ENCODE measurements at places on chromosomes 2 and 18.

- no peak for DNase-seq
These were observed 48.5 kb downstream of the KCNIP3 start for GRCh38 chr2:95345563-95346230.

DNA sequence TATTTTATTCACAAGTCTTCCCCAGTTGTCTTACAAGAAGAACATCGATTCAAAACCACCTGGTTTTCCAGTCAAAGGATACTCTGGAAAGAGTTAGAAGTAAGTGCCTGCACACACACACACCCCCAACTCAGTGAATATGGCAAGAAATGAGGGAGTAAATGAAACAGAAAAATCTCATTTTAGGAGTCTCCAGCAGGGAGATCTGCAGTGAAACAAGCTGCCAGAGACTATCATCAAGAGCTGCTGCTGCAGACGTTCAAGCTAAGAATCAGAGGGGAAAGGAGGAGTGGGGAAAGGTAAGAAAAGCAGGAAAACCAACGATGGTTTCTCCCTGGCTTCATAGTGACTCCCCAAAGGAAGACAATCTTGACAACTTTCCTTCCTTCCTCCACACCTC, 2.4 kb downstream of the ALK start:
- DNase-seq = no peak

DNA sequence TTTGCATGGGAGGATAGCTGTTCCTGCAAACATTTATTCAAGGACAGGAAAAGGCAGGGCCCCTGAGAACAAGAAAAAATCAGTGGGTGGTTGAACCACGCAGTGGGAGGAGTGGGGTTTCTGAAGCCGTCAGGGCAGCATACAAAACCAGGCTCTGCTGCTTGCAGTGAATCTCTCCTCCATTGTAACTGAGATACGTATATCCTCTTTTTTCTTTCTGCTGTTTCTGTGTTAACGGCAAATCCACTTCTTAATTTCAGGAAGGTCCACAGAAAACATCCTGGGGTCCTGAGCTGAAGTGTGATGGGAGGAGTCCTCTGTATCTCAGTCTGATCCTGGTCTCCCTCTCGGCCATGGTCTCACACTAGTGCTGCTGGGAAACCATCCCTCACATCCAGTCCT, 27.2 kb upstream of the KCNF1 start:
- no peak for DNase-seq

DNA sequence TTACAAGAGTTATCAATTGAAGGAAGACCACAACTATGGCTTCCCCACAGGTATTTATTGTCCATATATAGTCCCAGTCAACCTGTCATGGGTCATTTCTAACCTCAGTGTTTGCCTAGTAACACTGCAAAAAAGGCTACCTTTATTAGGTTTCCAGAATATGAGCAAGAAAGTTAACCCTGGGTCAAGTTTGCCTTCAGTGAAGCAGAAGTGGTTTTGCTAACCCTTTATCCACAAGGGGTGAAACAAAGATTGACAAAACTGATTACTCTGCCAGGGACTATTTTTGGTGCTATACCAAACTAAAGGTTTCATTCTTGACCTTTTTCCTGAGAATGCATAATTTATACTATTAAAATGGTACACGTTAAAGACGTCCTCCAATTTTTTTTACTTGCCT, 28.8 kb downstream of the SP100 start:
- DNase-seq = no peak

- no peak for DNase-seq
These were observed 67.1 kb downstream of the PXDN start for GRCh38 chr2:1676913-1677820.

GRCh38 chr2:130754811-130755210, 529 bp upstream of the AMER3 start:
- no peak for DNase-seq

- no peak for DNase-seq
These were observed 103.9 kb downstream of the NEB start for GRCh38 chr2:151630372-151630771.

- DNase-seq = no peak
These were observed 316.2 kb upstream of the MGAT5 start for GRCh38 chr2:133937669-133938068.

- no peak for DNase-seq
These were observed 33.1 kb downstream of the GPC1 start for GRCh38 chr2:240468303-240469238.

- no peak for DNase-seq
These were observed 236.4 kb downstream of the HDAC4 start for GRCh38 chr2:239164335-239164871.

GRCh38 chr2:68837164-68837860, 33.9 kb downstream of the BMP10 start:
- DNase-seq = peak; percentile 76

DNA sequence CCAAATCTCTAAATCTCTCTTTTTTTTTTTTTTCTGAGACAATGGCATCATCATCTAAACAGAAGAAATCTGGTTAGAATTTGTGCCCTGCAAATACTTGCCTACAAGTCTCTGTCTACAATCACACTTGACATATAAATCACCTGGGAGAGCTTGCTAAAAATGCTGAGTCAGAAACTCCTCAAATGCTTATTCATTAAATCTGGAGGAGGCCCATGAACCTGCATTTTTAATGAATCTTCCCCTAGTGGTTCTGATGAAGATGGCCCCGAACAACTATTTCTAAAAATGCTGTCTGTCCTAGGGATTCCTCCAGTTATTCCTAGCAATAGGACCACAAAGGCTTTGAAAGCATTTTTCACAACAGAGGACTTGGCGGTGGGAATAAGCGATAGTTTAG, 1.6 kb upstream of the CSRNP3 start:
- DNase-seq = no peak
